ENCODE measurements at places on chromosomes 7 and 10. TPM values are rescaled to one million over a fixed set of nuclear protein-coding genes. Genes with fewer than 3 reads are reported as not detected.

The BRAT1 gene
- 16.8 TPM for total RNA-seq

The MOGAT3 gene
- not detected for total RNA-seq

The MYL10 gene
- not detected for total RNA-seq

The SFMBT2 gene
- total RNA-seq: 1.2 TPM

The ETV1 gene
- total RNA-seq: 42.8 TPM

The TMEM270 gene
- not detected for total RNA-seq

The TMEM130 gene
- 0.25 TPM for total RNA-seq

The LEP gene
- not detected for total RNA-seq

The CACNB2 gene
- total RNA-seq: 0.31 TPM

The PLEKHA8 gene
- 8.9 TPM for total RNA-seq

The ARL5B gene
- 7.0 TPM for total RNA-seq

The SPDYE11 gene
- total RNA-seq: not detected
